ENCODE measurements at places on chromosomes 6 and 20. TPM values are rescaled to one million over a fixed set of nuclear protein-coding genes. Genes with fewer than 3 reads are reported as not detected.

The OR12D2 gene
- not detected for total RNA-seq

The CST2 gene
- total RNA-seq: 0.25 TPM

The SGK2 gene
- total RNA-seq: 9.9 TPM

The TRIM15 gene
- not detected for total RNA-seq

The C20orf144 gene
- 0.07 TPM for total RNA-seq

The GRIK2 gene
- total RNA-seq: 0.39 TPM

The SLC22A2 gene
- not detected for total RNA-seq

The CAPN11 gene
- total RNA-seq: not detected

The SNX5 gene
- 242 TPM for total RNA-seq

The FAM120B gene
- 10.4 TPM for total RNA-seq

The TREML2 gene
- not detected for total RNA-seq

The IYD gene
- not detected for total RNA-seq

The BMP7 gene
- total RNA-seq: 0.38 TPM

The COL11A2 gene
- total RNA-seq: 0.75 TPM

The NKAPL gene
- total RNA-seq: not detected

The SERINC3 gene
- total RNA-seq: 89.6 TPM

All from A549 treated with GW870086 at 1 μM for 4 hours (cell line).